Naive thymus-derived CD4-positive, alpha-beta T cell (primary cell): ENCODE measurements at places on chromosomes 6 and 20. TPM values are rescaled to one million over a fixed set of nuclear protein-coding genes. Genes with fewer than 3 reads are reported as not detected.
A peak's percentile ranks its signal among the peaks of the same experiment; 100 is the strongest.

ID4 gene
- not detected in 2 replicates for total RNA-seq

TMEM200A gene
- 1.4 TPM for total RNA-seq

CDH4 gene
- total RNA-seq, result 0.05 TPM

ROS1 gene
- not detected for total RNA-seq

PRSS16 gene
- 0.48 and 0.92 TPM in 2 replicates for total RNA-seq

KIF6 gene
- total RNA-seq, result not detected

FAM50B gene
- 3.4 TPM for total RNA-seq

TLDC2 gene
- not detected for total RNA-seq

SAMD3 gene
- total RNA-seq, result 23.7 TPM

BPI gene
- total RNA-seq, result not detected

TMEM151B gene
- total RNA-seq, result not detected in 2 replicates

NKX2-2 gene
- total RNA-seq, result not detected

- no peak for DNase-seq
These were observed 17.2 kb downstream of the KLHL31 start for GRCh38 chr6:53648184-53648943.

DNA sequence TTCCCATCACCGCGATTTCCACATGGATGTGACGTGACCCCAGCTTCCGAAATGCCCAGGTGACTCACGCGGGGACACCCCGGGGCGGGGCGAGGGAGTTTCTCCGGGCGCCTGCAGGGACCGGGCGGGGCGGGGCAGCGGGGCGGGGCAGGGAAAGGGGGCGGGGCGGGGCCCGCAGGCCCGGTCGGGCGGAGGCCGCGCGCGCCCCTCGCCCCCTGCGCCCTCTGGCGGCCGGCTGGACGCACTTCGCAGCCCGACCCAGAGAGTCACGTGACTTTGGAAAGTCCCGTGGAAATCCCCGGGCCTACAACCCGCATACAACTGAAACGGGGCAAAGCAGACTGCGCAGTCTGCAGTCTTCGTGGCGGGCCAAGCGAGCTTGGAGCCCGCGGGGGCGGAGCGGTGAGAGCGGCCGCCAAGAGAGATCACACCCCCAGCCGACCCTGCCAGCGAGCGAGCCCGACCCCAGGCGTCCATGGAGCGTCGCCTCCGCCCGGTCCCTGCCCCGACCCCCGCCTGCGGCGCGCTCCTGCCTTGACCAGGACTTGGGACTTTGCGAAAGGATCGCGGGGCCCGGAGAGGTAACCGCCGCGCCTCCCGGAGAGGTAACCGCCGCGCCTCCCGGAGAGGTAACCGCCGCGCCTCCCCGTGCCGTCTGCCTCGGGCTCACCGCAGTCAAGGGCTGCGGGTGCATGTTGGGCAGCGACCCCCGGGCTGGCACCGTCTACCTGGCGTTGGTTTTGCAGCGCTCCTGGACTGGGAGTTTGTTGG is at the start of gene TNFAIP3:
TNFAIP3 (plus strand) TSS at position 346 of the 771 bp plus-strand sequence. CDS start 3,969 bp downstream, outside the sequence.
- DNase-seq, result peak; percentile 96

DNA sequence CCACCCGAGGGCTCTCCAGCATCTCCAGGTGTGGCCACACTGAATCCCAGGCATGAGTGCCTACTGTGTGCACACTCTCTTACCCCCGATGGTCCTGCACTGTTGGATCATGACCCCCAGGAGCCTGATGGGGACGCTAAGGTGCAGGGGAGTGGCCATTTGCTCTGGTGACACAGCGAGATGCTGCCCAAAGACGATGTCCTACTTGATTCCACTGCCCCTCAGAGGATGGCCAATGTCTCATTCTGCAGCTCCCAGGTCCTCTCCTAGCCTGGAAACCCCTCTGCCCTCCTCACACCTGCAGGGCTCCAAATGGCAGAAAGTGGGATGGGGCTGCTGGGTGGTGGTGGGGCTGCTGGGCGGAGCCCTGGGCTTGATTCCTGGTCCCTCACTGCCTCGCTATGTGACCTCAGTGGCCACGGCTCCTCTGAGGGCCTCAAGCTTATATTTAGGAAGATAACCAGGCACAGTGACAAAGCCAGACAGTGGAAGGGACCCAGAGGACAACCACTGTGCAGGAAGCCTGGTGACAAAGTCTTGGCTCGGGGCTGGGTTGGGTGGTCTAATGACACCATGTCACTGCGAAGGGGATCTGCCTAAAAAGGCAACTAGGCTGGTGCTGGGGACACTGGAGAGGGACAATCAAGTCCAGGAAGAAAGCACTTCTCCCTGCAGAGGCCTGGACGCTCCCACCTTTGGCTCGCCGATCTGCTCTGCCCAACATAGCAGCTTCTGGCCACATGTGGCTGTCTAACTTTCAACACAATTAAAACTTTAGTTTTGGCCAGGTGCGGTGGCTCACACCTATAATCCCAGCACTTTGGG is 28.4 kb downstream of the TGM2 start:
- DNase-seq, result no peak

GRCh38 chr6:1885576-1886011 is 275.9 kb downstream of the FOXC1 start:
- DNase-seq, result no peak

- no peak for DNase-seq
These were observed 100.7 kb upstream of the SULF2 start for GRCh38 chr20:47885909-47886453.

DNA sequence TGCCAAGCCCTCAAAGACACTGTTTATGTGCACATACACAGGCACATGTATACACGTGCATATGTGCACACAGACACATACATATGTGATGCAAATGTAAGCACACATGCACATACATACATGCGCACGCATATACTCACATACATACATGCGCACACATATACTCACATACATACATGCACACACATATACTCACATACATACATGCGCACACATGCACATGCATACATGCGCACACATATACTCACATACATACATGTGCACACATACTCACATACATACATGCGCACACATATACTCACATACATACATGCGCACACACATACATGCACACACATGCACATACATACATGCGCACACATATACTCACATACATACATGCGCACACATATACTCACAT is 20.5 kb upstream of the FOXQ1 start:
- DNase-seq, result no peak

GRCh38 chr6:131995917-131996316 is 44.7 kb upstream of the CCN2 start:
- DNase-seq, result no peak

- no peak for DNase-seq
These were observed 14.3 kb upstream of the MYMX start for GRCh38 chr6:44202332-44202971.

GRCh38 chr20:5181958-5182357 is 55.1 kb downstream of the CDS2 start:
- DNase-seq, result no peak

DNA sequence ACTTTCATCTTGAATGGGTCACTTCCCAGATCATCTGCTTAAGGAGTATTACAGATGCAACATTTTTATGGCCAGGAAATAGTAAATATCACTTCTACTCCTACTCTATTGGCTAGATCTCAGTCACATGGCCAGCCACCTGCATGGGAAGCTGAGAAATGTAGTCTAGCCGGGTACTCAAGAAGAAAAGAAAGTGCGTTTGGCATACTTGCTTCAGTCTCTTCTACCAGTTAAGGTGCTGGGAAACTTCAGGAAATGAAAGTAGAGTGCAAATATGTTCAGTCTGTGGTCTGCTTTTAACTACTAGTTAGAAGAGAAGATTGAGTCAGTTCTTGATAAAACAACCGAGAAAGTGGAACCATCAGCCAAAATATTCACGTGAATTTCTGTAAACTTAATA is 129.2 kb downstream of the PDSS2 start:
- DNase-seq, result peak; percentile 17

GRCh38 chr6:105641504-105641903 is 238.6 kb upstream of the PREP start:
- no peak for DNase-seq

- DNase-seq, result no peak
These were observed 124.1 kb upstream of the RIN2 start for GRCh38 chr20:19633985-19634384.

GRCh38 chr20:51423810-51424209 is 118.7 kb downstream of the NFATC2 start:
- no peak for DNase-seq

DNA sequence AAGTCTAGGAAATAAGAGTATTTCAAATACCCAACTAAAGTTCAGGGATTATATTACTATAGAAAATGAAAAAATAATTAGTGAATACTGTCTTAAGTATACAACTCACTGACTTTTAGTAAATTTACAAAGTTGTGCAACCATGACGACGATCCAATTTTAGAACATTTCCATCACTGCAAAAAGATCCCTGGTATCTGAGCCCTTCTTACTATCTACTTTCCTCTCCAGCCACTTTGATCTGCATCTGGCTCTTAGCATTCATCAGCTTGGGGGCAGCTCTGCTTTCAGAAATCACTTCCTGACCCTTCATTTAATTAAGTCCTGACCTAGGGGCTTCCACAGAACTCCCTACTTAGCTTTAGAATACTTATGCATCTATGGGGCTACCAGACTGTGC is 38.2 kb upstream of the RBL1 start:
- DNase-seq, result no peak

DNA sequence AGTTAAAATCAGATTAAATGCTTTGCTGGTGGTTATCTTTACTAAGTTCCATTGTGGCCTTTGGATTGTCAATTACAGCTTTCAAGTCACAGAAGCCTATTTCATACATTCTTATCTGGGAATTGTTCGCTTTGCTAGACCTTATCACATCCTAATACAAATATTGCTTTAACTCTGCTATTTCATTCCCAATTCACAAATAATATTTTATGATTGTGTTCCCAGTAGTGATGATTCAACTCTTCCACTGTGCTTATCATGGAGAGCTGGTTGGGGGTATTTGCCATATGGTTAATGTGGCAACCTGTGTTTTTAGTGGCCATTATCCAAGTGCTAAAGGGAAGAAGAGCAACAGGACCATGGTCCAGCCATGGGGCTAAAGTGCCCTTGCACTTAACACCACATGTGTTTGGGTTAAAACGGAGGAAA is 72.9 kb upstream of the GLP1R start:
- DNase-seq, result no peak

GRCh38 chr6:116145803-116146675 is 20.1 kb upstream of the COL10A1 start:
- no peak for DNase-seq

- DNase-seq, result no peak
These were observed 59.3 kb upstream of the JAG1 start for GRCh38 chr20:10733122-10733521.

DNA sequence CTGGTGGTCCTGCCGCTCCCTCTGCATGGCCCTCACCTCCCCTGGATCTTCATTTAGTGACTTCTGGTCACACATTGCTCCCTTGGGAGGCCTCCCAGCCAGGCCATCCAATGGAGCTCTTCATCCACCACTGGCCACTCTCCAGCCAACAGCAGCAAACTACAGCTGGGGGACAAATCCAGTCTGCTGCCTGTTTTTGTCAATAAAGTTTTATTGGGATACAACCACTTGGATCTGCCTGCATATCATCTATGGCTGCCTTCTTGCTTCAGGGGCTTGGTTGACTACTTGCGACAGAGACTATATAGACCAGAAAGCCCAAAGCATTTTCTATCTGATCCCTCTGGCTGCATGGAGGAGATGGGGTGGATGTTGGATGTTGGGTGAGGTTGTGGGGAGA is 156.6 kb upstream of the SULF2 start:
- DNase-seq, result no peak

GRCh38 chr6:27176523-27177484 is 70.7 kb upstream of the PRSS16 start:
- DNase-seq, result peak; percentile 75
